ENCODE measurements at places on chromosomes 6 and 20. TPM values are rescaled to one million over a fixed set of nuclear protein-coding genes. Genes with fewer than 3 reads are reported as not detected.

- peak; percentile 4 for DNase-seq
Observed at GRCh38 chr6:143634486-143634885, 43.3 kb upstream of the PHACTR2 start.

The VNN1 gene
- total RNA-seq, result not detected

The TSHZ2 gene
- not detected for total RNA-seq

DNA sequence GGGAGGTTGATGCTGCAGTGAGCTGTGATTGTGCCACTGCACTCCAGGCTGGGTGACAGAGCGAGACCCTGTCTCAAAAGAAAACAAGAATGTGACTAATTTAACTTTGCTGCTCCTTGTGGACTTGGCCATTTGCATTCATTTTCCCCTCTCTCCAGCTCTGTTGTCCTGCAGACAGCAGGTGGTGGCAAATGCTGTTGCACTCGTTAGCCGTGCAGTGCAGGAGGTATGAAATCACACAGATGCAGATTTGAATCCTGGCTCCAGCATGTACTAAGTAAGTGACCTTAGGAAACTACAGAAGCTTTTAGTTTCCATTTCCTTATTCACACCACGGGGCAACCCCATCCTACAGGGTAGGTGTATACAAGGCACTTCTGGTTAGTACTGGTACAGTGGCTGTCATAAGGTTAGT, 9.6 kb upstream of the BEND3 start:
- DNase-seq, result no peak

- DNase-seq, result peak; percentile 41
Observed at GRCh38 chr6:44576132-44576631, 188.7 kb downstream of the CDC5L start.

DNA sequence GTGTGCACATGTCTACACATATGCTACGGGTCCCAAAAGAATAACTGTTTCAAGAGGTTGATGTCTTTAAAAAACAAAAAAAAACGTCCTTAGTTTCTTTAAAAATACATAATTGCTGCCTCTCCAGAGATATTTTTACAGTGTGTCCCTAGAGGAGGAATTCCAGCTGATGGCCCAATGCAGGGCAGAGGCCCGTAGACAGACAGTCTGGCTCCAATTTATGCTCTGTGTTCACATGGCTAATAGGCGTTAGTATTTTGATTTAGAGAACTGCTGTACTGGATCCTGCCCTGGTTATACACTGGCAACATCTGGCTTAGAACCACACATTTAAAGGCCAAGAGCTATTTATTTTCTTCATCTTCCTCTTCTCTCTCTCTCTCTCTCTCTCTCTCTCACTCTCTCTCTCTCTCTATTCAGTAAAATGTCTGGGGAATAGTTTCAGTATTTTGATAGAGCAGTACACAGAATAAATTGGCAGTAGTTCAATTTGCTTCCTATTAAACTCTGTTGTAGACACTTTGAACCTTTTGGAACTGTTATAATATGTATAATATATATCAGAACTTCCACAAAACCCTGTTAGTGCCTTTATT, 260.6 kb downstream of the EYA4 start:
- DNase-seq, result no peak

The HLA-DMA gene
- total RNA-seq, result 2.3 TPM

- DNase-seq, result peak; percentile 89
Observed at GRCh38 chr6:21003780-21004541, 469.7 kb downstream of the CDKAL1 start.

The RRAGD gene
- not detected for total RNA-seq

The KCNK16 gene
- total RNA-seq, result not detected

DNA sequence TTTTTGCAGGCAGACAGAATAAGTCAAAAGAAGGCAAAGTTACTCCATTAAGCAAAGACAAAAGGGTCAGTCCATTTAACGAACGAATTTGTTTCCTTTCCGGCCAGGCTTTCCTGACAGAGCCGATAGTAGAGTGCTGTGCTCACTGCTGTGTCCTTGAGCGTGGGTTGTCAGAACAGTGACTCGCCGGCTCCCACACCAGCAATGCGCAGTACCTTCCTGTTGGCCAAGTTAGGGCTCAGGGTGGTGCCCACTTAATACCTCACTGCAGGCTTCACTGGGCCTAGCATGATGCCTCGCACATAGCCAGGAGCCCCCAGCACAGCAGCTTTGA, 294.7 kb downstream of the FOXC1 start:
- no peak for DNase-seq

The SCRT2 gene
- not detected for total RNA-seq

DNA sequence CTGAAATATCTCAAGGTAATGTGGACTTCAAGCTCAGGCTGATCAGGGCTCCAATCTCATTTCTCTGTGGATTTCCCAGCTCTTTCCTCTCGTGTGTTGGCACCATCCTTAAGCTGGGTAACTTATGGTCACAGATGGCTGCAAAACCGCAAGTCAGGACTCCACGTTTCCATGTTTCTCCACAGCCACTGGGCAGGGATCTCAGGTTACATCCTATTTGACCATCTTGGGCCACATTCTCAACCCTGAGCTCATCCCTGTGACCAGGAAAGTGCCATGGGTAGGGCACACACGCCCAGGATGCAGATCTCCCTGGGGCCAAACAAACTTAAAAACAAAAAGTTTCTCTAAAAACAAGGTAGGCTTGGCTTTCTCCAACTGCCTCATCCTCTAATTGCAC, 15.4 kb downstream of the RPS6KA2 start:
- no peak for DNase-seq

DNA sequence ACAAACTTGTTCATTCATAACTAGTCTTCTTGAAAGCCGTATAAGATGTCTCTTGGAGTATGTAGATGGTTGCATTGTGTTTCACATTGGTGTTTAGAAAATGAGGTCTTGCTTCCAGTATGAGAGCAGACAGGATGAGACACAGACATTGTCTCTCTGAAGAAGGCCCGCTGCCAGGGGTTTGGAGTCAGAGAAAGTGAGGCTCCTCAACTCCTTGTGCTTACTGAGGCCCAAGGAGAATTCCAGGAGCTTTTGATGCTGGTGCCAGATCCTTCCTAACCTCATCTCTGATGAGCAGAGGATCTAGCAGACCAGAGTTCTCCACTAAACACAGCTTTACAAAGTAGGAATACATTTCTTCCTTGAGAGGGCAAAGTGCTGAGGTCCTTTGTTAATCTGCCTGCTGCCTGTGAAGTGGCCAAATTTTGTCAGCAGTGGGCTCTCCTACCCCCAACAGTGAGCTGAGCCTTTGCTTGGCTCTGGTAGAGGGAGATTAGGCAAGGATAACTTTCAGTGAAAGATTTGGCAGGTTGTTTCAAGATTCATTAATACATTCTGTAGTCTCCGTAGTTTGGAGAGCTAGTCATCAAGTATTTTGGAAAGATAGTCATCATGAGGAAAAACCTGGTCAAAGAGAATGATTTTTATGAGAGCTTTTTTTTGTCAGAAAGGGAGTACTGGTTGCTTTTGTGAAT, 9.7 kb downstream of the MAPRE1 start:
- peak; percentile 24 for DNase-seq

DNA sequence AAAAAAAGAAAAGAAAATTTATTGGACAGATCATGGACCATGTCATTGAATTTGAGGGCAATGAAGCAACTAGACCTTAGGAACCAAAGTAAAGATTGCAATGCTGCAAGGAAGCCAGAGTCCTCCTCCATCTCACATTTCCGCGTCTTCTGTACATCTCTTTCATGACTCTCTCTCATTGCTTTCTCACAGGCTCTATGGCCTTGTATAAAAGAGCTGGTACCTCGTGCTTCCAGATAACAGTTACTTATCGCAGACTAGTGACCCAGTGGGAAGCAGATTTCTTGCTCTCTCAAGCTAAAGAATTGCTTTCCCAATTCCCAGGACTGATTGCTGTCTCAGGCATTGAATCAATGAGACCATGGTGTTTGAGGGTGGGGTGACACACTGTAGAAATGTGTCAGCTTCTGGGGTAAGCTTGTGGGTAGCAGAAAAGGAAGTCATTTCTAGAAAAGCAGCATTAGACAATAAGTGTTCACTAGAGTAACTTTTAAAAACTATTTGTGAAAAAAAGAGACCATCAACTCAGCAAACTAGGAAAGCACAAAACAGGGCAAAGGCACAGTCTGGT, 635.3 kb downstream of the UTRN start:
- no peak for DNase-seq

DNA sequence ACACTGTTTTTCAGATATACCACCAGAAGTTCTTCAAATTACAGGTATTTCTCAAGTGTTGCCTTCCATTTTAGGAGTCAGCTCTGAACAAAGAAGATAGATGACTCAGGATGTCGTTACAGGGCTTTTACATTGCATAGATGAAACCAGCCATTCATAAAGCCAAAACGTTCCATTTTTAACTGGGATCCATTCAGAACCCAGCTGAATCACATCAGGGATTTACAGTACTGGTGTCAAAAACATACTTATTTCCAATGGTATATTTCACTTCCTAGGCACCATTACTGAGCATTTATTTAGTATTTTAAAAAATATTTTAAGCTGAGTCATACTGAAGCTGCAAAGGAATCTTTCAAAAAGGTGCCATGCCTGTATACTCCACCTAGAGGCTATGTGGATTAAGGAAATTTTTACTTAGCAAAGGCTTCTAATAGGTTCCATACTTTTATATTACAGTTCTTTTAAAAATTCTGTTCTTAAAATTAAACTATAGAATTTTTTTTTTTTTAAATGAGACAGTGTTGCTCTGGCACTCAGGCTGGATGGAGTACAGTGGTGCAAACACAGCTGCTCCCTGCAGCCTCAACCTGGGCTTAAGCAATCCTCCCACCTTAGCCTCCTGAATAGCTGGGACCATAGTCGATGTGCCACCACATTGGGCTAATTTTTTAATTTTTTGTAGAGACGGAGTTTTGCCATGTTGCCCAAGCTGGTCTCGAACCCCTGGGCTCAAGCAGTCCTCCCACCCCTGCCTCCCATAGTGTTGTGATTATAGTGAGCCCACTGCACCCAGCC, 2.6 kb downstream of the ASF1A start:
- peak; percentile 69 for DNase-seq

- DNase-seq, result no peak
Observed at GRCh38 chr6:37175332-37176267, 5.6 kb downstream of the PIM1 start.

All from IMR-90 (cell line).